Suprapubic skin (tissue), 4 donors: ENCODE measurements at places on chromosomes 4 and X.

- H3K27me3 ChIP-seq = no peaks in the 10 kb centered on the region
- no peaks in the 10 kb centered on the region for H3K4me1 ChIP-seq
- no peak overlapping the region for H3K4me3 ChIP-seq
- no peaks in the 10 kb centered on the region for H3K36me3 ChIP-seq
- no peak for DNase-seq
Measured at GRCh38 chr4:46254788-46255187, 130.9 kb upstream of the GABRG1 start.

GRCh38 chr4:112189754-112190153, 41.8 kb upstream of the AP1AR start:
- no peak overlapping the region for H3K27ac ChIP-seq
- no peak for DNase-seq
- no peaks in the 10 kb centered on the region for H3K27me3 ChIP-seq
- no peaks in the 10 kb centered on the region for H3K36me3 ChIP-seq

GRCh38 chrX:2614911-2615310, 76.2 kb upstream of the CD99 start:
- DNase-seq = no peak
- H3K36me3 ChIP-seq = peaks cover 35% of the 10 kb centered on the region
- no peak overlapping the region for H3K4me3 ChIP-seq
- H3K27me3 ChIP-seq = no peaks in the 10 kb centered on the region

DNA sequence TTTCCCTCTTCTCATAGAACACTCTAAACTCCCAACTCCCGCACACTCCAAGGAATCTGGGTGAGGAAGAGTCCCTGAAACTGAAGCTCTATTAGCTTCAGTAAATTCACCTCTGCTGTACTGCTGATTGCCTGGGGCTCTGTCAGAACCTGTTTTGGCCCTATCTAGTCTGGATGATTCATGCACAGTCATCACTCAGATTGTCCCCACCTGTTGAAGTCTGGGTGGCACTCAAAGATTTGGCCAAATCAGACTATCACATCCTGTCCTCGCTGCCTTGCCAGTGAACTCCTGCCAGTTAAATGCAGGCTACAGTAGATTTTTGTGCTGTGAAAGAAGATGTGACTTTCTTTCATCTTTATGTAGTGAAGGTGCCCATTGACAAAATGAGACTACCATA, 63.5 kb upstream of the EMCN start:
- H3K4me1 ChIP-seq = peaks cover 14% of the 10 kb centered on the region
- H3K27me3 ChIP-seq = no peaks in the 10 kb centered on the region
- H3K4me3 ChIP-seq = no peak overlapping the region
- H3K36me3 ChIP-seq = no peaks in the 10 kb centered on the region

DNA sequence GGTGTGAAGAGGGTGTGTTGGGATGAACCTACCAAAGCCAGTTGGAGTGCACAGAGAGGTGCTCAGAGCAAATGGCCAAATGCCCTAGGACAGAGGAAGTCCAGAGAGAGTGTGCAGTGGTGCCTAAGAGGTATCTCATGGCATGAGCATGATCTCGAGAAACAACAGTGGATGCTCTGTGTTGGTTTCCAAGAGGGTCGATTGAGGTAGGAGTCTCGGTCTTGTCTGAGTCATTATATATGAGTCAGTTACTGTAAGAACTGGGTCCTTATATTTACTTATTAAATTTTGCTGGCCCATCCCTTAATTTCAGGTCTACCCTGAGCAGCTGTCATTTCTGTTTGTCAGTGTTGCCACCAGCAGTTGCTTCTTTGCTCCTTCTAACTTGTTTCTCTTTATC, 86.6 kb upstream of the TMEM150C start:
- no peak for DNase-seq
- H3K27ac ChIP-seq = no peak overlapping the region
- H3K4me1 ChIP-seq = no peaks in the 10 kb centered on the region
- no peaks in the 10 kb centered on the region for H3K27me3 ChIP-seq

- H3K27ac ChIP-seq = no peak overlapping the region
- no peak overlapping the region for H3K4me3 ChIP-seq
- no peaks in the 10 kb centered on the region for H3K27me3 ChIP-seq
- H3K36me3 ChIP-seq = no peaks in the 10 kb centered on the region
- no peak for DNase-seq
Measured at GRCh38 chr4:155491336-155492120, 114.8 kb upstream of the MAP9 start.
